ENCODE measurements at places on chromosomes 11 and 22.

GRCh38 chr22:41862530-41863266, 29.8 kb downstream of the SREBF2 start:
- no peak for DNase-seq

- DNase-seq, result no peak
Measured at GRCh38 chr11:112786196-112786595, 175.0 kb upstream of the NCAM1 start.

- DNase-seq, result no peak
Measured at GRCh38 chr11:69894181-69894611, 75.0 kb upstream of the FGF3 start.

DNA sequence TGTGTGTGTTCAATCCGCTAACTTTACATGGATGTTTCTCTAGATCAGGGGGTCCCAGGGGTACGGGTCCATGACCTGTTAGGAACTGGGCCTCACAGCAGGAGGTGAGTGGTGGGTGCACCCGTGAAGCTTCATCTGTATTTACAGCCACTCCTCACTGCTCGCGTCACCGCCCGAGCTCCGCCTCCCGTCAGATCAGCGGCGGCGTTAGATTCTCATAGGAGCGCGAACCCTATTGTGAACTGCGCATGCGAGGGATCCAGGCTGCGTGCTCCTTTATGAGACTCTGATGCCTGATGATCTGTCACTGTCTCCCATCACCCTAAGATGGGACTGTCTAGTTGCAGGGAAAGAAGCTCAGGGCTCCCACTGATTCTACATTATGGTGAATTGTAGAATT, 31.9 kb downstream of the MRGPRD start:
- no peak for DNase-seq

DNA sequence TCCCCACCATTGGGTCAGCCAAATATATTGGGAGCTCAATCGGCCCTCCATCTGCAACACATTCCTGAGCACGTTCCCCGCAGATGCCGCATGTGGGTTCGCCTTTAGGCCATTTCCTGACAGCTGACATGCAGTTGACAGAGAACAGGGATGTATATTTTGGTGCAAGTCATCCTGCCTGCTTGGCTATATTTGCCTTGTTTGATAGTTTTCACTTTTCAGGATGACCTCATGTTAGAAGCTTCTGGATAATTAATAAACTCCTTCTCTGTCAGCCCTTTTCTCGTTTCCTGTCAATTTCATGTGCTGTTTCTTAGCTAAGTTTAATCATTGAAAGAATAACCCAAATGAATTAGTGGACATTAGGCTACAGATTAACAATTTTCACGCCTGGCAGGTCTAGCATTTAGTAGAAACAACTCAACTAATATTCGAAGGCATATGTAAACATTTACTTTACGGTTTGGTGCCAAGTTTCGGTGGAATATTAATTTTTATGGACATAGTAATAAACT, 105.8 kb upstream of the SLC5A12 start:
- no peak for DNase-seq

DNA sequence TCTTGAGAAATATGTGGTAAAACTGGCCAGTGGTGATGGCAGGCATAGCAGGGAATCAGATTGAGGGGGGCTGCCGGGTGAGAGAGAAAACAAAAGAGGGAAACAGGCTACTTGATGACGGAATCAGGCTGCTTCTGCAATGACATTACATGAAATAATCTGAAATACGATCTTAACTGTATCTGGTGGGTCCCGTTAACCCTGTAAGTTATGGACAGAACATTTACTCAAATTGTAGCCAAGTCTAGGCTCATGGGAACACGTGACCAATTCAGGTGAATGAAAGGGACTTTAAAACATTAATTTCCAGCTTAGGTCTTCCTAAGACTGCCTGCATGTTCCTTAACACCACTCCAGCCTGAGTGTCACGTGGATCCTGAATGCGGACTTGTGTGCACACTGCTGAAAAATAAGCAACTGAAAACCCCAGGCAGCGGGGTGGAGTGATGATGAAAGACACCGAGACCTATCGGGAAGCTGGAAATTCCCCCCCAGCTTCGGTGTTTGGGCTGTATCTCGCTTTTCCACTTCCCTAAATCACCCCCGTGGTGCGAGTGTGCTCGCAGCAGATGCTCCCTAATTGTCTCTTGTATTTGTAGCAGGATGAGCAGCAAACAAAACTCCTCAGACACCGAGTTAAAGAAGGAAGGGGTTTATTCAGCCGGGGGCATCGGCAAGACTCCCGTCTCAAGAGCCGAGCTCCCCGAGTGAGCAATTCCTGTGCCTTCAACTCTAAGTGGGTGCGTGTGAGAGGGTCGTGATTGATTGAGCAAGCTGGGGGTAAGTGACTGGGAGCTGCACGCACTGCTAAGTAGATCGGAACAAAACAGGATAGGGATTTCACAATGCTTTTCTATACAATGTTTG, 145.0 kb upstream of the GRK3 start:
- DNase-seq, result no peak

- no peak for DNase-seq
Measured at GRCh38 chr11:65210361-65210731, 28.6 kb downstream of the CAPN1 start.

- no peak for DNase-seq
Measured at GRCh38 chr22:46777609-46777970, 15.1 kb downstream of the TBC1D22A start.

- no peak for DNase-seq
Measured at GRCh38 chr11:134052988-134053945, 15.6 kb upstream of the JAM3 start.

GRCh38 chr11:112670806-112671570, 290.2 kb upstream of the NCAM1 start:
- no peak for DNase-seq

- no peak for DNase-seq
Measured at GRCh38 chr11:12547953-12548650, 126.1 kb upstream of the TEAD1 start.

- no peak for DNase-seq
Measured at GRCh38 chr11:35424157-35424940, 5.0 kb upstream of the SLC1A2 start.

GRCh38 chr11:57487920-57488659, 27.4 kb downstream of the SLC43A1 start:
- no peak for DNase-seq

GRCh38 chr22:38953091-38953490, 4.3 kb upstream of the APOBEC3A start:
- no peak for DNase-seq

- no peak for DNase-seq
Measured at GRCh38 chr11:15695096-15695721, 580.5 kb downstream of the INSC start.

- DNase-seq, result no peak
Measured at GRCh38 chr11:2930704-2931419, 1.6 kb upstream of the PHLDA2 start.

DNA sequence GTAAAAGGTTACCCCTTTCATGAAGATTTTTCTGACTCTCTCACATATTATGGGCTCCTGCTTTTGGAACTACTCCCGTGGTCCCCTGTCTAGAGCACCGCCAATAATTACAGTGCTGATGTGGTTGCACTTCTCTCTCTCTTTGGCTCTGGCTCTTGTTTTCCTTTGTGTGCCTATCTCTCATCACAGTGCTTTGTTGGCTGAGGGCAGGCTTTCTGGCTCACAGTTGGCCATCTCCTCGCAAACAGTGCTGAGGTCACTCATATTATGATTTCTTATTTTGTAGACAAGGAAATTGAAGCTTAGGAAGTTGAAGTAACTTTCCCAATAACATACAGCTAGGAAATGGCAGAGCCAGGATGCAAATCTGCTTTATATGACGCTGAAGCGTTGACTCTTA, 192.5 kb downstream of the DDX10 start:
- DNase-seq, result no peak

DNA sequence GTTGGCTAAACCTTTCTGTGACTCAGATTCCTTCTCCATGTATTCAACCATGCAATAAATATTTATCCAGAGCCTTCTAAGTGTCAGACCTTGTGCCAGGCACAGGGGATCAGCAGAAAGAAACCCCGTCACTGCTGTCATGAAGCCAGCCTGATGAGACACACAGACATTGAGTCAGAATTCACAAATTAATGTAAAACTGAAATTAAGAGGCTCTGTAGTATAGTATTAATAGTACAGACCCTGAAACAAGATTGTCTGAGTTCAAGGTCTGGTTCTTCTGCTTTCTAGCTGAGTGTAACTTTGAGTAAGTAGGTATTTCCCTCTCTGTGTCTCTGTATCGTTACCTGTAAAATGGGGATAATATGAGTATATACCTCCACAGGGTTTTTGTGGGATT, 46.9 kb downstream of the ME3 start:
- DNase-seq, result no peak

DNA sequence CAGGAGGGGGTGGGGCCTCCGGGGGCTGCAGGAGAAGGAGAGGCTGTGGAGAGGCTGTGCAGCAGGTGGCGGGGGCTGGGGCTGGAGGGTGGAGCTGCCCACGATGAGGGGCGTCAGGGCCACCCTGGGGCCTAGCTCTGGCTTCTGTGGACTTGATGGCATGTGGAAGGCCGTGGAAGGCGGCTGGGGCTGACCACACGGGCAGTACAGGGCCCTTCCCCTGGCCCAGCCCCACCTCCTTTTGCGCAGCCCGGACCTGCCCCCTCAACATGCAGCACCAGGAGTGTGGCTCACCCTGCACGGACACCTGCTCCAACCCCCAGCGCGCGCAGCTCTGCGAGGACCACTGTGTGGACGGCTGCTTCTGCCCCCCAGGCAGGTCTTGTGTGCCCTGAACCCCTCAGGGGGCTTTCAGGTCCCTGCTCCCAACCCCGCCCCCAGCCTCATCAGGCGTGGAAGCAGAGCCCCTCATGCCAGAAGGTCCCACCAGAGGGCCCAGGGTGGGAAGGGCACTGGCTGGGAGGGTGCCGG, 6.1 kb downstream of the MUC5B start:
- DNase-seq, result no peak

GRCh38 chr11:105903113-105903512, 118.9 kb downstream of the MSANTD4 start:
- no peak for DNase-seq

- DNase-seq, result no peak
Measured at GRCh38 chr11:133663135-133663985, 131.1 kb upstream of the OPCML start.

- DNase-seq, result no peak
Measured at GRCh38 chr11:83257761-83258168, 28.4 kb downstream of the CCDC90B start.

Data from stimulated activated CD4-positive, alpha-beta T cell treated with anti-CD3 and anti-CD28 coated beads, Interleukin-15, amount 100 ng/mL, for 1 hour (primary cell).